ENCODE measurements at places on chromosomes 12 and 14.

GRCh38 chr12:123397400-123397799 lies 13.5 kb downstream of the KMT5A start:
- DNase-seq = no peak

- DNase-seq = no peak
Measured at GRCh38 chr14:39006721-39007410, 96.2 kb downstream of the SEC23A start.

DNA sequence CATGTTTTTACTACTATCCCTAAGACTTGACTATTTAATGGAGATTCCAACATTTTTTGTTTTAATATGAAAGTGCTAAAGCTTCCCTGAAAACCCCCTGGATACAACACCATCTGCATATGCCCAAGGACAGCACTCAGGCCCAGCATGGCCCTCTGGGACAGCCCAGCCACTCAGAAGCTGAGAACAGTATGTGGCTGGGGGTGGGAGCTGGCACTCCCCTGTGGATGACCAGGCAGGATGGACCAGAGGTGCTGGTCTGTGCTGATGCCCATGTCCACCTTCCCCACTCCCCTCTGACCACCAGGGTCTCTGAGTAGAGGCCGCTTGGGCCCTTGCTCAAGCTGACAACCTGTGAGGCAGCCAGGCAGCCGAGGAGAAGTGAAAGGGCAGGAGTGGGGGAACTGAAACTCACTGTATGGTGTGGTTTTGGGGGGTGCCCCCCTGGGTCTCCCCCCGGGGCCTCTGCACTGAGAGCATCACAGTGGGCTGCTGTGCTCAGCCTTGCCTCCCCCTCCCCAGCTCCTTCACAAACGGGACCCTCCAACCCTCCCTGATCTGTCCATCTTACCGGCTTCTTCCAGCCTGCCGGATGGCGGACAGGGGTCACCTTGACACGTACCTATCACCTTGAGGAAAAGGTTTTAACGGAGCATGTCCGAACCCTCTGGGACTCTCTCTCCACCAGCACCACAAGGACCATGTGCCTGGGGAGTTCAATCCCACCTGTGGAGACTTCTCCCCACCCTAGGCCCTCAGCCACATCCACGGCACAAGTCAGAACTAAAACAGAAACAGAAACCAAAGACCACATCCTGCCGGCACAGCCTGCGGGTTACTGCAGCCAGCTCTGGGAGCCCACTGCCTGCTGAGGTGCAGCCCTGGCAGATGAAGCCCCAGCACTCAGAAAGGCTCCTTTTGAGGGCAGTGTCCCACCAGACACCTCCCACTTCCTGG lies at the start of gene TMEM229B:
TMEM229B (minus strand) TSS at position 785 of the 957 bp plus-strand sequence. CDS start 14,798 bp downstream, outside the sequence.
- peak; percentile 45 for DNase-seq

DNA sequence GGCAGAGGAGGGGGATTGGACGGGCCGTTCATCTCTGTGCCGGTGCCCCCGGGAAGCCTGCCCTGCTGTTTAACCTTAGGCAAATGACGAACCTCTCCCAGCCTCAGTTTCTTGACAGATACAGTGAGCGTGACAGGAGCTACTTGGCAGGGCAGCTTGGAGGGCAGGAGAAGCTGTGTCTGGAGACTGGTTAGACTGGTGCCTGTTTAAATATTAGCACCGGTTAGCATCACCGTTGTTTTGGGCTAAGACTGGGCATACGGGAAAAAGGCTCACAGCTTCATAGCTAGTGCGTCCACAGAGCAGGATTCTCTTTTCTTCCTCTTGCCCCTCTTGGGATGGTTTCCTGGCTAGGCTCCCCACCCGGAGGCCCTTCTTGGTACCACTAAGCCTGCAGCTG lies 38.7 kb downstream of the RHOF start:
- no peak for DNase-seq

GRCh38 chr12:5034603-5035002 lies 9.1 kb upstream of the KCNA5 start:
- DNase-seq = no peak

DNA sequence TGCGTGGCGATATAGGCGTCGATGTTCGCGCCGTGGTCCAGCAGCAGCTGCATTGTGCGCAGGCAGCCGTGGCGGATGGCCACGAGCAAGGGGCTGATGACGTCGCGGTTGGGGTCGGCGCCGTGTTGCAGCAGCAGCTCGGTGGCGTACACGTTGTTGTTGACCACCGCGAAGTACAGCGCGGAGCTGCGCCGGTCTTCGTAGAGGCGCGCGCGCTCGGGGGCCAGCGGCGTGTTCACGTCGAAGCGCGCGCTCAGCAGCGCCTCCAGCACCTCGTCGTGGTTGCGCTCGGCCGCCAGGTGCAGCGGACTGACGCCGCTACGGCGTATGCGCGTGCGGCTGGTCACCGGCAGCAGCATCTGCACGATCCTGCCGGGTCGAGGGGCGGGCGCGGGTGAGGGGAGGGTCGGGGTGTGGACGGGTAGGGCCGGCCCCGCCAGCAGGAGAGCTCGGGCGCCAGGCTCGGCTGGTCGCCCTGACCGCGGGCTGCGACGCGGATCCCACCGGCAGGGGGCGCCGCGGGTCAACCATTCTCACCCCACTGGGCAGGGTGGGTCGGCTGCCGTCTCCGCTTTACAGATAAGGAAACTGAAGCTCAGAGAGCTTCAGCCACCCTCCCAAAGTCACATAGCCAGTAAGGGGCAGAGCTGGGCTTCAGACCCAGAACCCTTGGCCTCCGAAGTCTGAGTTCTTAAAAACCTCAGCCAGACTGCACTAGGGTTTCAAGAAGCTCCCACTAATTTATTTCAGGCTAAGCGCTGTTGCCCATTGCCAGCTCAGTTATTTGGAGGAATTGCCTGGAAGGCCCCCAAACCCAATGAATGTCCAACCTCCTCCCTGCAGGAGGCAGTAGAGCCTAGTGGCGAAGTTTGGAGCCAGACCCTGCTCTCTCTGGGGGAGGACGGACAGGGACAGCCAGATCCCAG lies 12.4 kb downstream of the FAM181A start:
- DNase-seq = peak; percentile 82

DNA sequence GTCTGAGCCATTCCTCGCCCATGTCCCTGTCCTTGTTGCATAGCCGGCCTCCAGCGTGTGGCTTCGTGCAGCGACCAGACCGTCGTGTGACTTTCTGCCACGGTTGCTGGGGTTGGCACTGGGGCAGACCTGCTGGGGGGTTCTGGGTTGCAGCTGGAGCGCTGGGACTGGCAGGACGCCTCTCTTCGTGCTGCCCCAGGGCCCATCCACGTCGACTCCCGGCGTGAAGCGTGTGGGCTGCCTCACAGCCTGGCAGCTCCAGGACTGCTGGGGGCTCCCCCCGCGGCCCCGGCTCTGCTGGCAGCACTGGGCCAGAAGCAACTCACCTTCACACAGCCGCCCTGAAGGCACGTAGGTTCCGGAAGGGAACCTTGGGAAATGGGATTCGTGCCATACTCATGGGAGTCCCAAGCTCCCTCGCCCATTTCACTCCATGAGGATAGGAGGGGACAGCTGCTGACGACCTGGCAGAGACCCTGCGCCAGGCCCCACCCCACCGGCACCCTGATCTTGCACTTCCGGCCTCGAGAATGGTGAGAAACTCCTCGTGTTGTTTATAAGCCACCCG lies 51.9 kb downstream of the GALNT9 start:
- no peak for DNase-seq

DNA sequence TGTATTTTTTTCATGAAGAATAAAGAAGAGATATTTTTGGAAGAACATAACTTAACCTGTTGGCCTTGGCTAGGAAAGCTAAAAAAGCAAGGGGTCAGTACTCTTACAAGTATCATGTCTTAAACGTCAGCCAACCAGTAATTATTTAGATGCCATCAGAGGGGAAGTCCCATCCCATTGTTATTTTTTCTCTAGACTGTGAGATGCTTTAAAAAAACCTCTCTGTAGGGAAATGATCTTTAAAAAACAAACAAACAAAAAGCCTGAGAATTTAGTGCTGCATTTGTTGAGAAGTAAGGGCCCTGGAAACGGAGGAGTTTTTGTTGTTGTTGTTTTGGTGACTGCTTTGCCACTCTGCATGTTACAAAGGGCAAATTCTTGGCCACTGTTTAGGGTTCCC lies 474.0 kb downstream of the ZFP36L1 start:
- DNase-seq = no peak

DNA sequence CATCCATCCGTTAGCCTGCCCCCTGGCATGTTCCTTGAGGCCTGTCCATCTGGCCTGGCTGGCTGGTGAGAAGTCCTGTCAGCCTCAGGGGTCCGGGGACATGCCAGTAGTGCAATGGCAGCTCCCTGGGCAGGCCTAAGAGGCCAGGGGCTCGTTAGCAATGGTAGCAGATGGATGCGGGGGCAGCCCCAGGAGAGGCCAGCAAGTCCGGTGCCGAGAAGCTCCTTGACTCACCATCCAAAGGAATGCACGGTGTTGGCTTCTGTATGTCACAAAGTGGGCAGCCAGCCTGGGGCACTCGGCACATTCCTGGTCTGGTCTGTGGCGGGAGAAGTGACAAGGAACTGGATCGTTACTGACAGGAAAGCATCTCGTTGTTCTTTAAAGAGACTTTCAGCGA lies 319.9 kb downstream of the CACNA1C start:
- DNase-seq = no peak

DNA sequence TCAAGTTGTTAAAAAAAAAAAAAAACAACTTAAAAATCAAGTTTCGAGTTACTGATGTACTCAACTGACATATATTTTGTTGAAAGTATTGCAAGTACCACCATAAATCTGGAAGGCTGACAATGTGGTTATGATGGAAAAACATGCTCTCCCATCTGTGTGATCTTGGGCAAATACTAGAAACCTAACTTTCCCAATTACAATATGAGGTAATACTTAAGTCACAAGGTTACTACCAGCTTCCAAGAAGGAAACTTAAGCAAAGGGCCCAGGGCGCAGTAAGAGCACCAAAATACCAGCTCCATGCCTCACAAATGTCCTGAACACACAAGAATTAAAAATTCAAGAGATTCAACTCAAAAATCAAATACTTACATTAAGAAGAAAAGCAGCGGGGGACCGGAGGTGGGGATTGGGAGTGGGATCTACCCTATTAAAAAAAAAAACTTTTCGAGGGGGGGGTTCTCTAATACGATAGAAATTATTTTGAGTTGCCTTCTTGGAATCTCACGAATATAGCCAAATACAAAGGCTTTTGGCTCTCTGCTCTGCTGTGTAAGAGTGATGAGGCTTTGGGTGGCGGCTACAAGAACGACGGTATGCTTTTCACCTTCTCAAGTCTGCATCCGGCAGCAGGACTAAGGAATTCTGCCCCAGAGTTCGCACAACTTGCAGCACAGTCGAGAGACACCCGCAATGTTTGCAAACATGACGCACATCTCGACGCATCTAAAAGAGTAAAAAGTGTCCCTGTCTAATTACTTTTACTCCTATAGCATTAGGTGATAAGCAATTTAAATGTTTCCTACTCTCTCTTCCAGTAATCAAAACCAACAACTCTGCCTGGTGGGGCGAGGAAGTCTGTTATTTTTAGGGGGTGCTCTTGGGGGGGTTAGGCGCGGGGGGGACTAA lies 1.1 kb downstream of the SAV1 start:
- DNase-seq = no peak

DNA sequence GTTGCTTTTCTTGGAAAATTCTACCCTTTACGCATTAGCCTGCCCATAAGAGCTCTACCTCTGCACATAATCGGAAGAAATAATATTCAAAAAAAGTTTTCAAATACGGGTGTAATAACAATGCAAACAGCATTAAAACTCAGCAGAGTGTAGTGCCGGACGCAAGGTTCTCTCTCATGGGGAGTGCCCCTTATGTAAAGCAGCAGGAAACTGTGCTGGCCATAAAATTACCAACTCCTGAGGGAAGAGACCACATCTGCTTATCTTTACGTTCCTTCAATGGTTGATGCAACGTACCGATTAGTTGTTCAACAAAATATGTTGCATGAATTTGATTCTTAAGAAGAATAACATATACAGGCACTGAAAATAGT lies 118.7 kb upstream of the TMCC3 start:
- no peak for DNase-seq

DNA sequence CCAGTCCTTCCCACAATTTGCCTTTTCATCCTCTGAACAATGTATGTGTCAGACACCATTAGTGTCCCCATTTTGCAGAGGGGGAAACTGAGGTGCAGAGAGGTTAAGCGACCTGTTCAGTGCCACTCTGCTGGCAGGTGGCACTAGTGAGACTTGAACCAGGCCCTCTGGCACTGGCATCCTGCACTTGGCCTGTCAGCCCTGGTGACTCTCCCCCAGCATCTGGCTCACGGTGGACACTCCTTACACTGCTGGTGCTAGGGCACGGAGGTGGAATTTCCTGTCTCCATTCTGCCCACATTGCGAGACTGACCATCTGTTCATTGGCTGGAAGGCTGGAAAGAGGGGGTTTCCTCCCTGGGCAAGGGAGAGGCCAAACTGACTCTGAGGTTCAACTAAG lies 48.7 kb downstream of the CCNK start:
- no peak for DNase-seq

- no peak for DNase-seq
Measured at GRCh38 chr14:51547260-51547659, 104.5 kb upstream of the FRMD6 start.
